Stimulated activated CD8-positive, alpha-beta memory T cell treated with anti-CD3 and anti-CD28 coated beads, Interleukin-15, amount 100 ng/mL, for 24 hours (primary cell): ENCODE measurements at places on chromosomes 2 and 18.

- DNase-seq = no peak
These were observed 61.0 kb downstream of the SPP2 start for GRCh38 chr2:234111523-234111922.

- no peak for DNase-seq
These were observed 60.7 kb upstream of the ZNF532 start for GRCh38 chr18:58803978-58804377.

DNA sequence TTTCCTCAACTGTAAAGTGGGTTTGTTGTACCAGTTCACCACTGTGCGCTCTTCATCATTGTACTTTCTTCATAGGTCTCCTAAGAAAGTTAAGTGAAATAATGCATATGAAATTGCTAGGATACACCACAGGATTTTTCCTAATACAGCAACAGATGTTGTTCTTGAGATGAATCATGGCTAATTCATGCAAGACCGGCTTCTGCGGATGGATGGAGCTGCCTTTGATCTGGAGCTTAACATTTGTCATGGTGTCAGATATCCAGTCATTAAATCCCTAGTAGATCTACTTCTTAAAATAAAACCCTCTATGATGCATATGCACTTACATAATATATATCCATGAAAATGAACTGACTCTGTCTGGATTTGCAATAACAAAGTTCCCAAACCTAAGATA lies 114.1 kb downstream of the COL6A3 start:
- no peak for DNase-seq

DNA sequence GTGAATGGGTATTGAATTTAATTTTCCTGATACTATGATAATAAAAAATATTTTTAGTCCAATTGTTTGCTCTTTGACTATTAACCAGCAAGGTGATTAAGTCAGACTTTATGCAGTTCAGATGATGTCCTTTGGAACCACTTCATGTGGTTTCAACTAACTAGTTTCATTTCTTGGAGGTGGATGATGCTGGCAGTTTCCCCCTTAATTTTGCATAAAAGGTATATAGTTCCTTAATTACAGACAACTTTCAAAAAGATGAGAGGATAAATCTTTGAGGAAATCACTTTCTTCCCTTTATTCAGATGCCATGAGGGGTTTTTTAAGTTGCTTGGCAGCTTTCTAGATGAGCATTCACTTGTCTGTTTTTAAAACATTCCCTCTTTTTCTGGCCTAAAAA lies 223.1 kb downstream of the PHLPP1 start:
- no peak for DNase-seq

DNA sequence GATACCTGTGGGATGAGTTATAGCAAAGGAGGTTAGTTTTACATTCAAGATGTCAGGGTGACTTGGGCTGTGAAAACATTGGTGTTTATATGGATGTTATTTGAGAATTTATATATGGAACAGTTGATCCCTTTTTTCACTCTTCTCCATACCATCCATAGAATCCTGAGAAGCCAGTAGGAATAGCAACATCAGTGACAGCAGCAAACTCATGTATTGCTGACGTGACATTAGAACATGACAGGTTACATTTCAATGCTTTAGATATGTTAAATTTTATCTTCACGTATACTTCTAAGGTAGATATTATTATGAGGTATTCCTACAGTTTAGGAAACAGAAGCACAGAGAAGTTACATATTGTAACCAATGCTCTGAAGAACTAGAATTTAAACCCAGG lies 745.2 kb upstream of the GCFC2 start:
- DNase-seq = no peak

- DNase-seq = peak; percentile 21
These were observed 10.0 kb upstream of the GBX2 start for GRCh38 chr2:236177967-236178889.

DNA sequence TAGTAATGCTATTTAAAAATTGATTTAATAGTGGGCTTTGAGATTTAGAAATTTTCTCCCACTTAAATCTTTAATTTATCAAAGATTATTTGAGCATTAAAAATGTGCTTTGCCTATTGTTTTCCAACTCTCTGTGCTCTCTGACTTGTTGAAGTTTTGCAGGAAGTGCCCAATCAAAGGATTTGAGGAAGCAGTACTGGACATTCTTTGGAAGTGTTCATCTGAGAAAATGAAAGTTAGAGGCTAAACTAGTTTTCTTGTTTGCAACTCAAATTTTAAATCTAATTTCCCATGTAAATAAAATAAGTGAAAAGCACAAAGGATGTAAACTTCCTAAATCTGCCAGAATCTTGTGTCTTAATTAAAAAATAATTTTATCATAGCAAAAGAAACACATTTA lies 89.1 kb downstream of the CAMKMT start:
- DNase-seq = no peak

DNA sequence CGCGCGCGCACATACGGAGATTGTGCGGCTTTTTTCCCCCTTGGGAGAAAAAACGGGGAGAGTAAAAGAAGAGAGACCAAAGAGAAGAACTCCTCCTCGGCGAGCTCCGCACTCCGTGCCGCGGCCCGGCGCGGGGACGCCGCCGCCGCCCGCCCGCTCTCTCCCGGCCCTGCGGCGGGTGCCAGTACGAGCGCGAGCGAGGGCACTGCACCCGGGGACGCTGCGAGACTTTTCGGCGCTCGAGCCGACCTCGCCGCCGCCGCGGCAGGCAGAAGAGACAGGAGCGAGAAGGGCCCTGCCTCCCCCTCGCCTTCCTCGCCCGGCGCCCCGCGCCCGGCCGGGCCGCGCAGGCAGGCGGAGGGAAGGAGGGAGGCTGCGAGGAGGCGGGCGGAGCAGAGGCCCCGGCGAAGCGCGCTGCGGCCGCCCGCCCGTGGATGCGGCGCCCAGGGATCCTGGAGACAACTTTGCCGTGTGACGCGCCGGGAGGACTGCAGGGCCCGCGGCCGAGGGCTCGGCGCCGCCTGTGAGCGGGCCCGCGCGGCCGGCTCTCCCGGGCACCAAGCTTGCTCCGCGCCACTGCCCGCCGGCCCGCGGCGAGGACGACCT lies 857 bp upstream of the INHBB start:
- DNase-seq = no peak

DNA sequence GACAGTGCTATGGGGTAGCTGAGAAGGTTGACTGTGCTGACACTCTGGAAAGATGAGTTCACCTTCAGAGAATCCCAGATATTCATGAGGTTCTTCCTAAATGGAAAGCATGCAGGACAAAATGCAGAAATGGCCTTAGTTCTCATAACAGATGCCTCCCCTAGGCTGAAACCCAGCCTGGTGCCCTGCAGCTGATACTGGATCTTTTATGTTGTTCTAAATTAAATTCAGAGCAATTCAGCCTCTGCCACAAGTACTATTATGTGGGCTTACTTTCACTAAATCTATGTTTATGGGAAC lies 172.0 kb upstream of the SERPINE2 start:
- no peak for DNase-seq

- no peak for DNase-seq
These were observed 86.9 kb downstream of the EIF2AK3 start for GRCh38 chr2:88540346-88540745.

DNA sequence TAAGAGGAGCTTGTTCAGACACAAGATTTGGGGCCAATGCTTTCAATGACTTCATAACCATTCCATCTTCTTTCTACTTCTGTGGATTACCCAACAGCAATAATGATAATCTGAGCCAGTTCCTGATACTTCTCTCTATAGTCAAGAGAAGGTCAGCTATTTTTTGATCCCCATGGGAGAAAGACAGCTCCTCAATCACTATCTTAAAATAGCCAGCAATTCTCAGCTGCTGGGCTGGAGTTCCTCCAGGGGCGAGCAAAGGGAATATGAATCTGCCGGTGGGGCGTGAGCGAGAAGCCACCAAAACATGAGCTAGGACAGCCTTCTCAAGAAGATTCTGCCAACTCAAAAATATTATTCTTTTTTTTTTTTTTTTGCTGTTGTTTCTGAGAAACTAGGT lies at the start of gene TMEM182:
Gene TMEM182 (plus strand): TSS at position 269 of the 400 bp plus-strand sequence. CDS start 187 bp downstream, outside the sequence.
- DNase-seq = no peak

DNA sequence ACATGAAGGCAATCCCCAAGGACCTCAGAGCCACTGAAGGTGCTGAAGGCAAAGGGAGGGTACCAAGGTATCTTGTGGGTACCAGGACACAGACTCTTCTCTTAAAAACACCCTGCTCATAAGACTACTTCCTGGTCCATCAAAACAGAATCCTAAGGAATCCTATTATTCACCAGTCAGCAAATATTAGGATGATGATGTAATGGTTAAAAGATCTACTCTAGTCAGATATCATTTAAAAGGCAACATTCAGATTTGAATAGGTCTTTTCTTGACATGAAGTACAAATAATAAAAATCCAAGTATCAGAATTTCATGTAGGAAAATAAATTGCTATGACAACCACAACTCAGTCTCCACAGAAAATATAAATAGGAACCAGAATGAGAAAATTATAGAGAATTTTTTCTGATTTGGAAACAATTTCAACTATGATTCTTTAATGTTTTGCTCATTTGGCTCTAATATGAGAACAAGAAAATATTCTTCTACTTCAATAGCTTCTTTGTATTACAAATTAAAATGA lies 77.8 kb upstream of the ZNF397 start:
- DNase-seq = no peak

DNA sequence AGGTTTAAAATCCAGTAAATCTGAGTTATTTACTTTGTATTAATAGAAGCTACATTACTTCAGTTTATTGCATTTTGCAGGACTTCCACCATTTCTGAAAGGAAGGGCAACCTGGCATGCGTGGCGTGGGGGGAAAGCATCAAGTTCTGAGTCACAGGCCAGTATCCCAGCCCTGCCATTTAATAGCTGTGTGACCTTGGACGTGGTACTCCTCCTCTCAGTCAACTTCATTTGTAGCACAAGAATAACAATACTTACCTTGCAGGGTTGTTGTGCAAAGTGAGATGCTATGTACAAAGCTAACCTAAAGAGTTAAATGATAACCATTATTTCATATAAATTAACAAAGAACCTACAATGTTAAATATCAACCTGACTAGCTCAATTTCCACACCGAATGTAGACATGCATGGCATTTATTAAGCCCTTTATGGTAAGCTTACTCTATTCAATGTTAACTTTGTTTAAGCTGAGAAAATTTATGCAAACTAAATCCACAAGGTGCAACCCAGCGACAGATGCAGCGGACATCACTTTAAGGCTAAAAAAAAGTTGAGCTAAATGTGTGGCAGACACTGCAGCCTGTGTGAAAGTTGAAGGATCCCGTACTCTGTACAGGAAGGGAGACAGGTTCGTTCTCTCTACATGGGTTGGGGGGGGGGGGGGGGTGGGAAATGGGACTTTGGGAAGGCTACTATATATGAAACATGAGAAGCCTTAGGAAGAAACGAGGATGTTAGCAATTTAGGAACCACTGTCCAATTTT lies 17.2 kb upstream of the STPG4 start:
- DNase-seq = no peak

- DNase-seq = no peak
These were observed 118.0 kb downstream of the RAB3GAP1 start for GRCh38 chr2:135169900-135170753.

DNA sequence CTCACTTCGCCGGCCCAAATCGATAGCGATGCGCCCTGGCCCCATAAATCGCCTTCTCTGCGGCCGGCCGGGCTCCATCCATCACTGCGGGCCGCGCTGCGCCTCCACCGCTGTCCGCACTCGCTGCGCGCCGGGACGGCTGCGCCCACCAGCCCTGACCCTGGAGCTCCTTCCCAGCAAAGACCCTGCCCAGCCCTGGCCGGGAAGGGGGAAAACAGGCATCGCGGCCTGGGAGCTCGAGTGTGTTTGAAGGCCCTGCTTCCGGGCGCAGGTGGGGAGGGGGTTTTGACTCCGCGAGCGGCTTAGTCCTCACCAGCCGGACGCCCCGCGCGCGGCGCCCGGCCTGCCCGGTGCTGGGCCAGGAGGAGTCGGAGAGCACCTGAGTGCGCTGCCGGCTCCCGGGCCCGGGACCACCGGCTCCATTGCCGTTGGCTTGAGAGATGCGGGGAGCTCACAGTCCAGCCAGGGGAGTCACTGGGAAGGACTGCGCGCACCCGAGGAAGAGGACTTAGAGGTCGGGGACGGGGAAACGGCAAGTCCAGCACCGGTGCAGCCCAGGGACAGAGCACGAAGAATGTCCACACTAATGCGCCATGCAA lies 1.1 kb downstream of the PAX8 start:
- no peak for DNase-seq

- no peak for DNase-seq
These were observed 285.2 kb downstream of the MYCN start for GRCh38 chr2:16225545-16225944.

DNA sequence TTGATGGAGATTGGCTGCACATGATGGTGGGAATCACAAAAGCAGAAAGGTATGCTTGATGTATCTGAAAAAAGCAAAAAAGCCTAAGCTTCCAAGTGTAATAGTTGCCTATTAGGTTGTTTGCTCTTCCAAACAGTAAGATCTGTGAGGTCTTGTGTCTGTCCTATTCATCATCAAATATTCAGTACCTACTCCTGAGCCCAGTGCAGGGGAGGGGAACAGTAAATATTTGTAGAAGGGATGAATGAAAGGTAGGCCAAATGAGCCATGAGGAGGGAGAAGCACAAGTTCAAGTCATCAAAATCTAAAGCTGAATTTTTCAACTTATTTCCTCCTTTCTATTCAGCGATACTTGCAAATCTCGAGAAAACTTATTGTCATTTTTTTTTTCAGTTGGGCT lies 153.2 kb upstream of the ETAA1 start:
- no peak for DNase-seq

DNA sequence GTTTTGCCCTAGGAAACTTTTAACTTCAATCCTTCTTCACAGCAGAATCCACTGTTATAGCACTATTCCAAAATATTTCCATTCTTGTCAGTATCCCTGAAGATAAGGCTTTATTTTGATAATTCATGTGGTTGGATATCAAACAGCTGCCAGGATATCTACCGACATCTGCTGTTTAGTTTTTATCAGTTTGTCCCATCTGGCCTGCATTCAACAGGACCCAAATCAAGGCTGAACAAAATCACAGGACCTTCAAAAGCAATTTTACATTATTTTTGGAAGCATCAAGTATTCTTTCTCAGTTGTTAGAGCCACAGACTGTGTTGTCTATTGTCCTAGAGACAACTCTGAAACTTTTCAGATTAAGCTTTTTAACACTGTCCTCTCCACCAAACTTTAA lies 429.0 kb upstream of the PIK3C3 start:
- DNase-seq = no peak
